ENCODE measurements at places on chromosomes 6 and 20.

DNA sequence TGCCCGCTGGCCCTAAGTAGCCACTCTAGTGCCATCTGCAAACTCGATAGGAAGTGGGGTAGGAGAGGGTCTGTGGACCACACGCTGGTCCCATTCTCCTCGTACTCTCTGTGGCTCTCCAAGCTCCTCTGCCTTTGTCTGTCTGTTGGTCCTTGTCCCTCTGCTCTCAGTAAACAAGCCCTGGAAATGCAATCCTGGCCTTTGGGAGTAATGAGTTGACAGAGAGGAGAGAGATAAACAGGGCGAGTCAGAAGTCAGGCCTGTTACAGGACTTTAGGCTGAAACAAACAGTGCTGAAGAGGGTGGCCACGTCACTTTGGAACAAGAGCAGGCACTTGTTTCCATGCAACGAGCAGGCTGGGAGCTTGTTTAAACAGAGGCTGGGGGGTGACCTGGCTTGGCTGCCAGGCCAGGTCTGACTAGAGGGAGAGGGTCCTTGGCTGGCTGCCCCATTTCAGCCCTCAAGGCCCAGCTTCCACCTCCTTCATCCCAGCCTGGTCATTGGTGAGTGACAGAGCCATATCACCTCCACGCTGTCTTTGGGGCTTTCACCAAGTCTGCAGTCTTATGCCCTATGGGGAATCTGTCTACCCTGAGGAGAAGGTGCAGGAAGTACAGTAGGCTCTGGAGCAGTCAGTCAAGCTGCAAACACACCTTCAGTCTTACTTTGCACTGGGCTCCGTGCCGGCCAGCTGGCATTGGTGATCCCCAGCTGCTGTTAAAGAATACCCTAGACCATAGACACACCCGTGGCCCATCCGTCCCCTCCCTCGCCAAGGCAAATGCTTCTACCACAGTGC lies 22.6 kb downstream of the FOXP4 start:
- DNase-seq: peak; percentile 54

GRCh38 chr20:61881861-61882260 lies 183.8 kb downstream of the TAF4 start:
- no peak for DNase-seq

- DNase-seq: peak; percentile 74
Observed at GRCh38 chr6:35737413-35738211, 780 bp downstream of the ARMC12 start.

DNA sequence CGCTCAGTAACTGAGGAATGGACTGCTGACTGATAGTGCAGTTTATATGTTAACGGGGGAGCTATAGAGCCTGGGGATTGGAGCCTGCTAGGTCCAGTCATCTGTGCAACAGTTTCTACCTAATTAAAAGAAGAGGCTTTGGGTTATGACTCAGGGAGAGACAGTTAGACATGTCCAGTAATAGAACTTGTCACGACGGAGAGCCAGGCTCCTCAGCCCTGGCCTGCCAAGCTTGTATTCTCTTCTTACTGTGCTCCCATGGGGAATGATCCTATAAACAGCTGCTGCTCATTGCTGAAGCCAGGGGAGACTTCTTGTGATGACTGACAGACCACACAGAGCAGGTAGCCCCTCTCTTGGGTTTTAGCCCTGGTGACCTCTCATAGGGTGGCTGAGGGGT lies 69.3 kb downstream of the SYNJ2 start:
- DNase-seq: no peak

DNA sequence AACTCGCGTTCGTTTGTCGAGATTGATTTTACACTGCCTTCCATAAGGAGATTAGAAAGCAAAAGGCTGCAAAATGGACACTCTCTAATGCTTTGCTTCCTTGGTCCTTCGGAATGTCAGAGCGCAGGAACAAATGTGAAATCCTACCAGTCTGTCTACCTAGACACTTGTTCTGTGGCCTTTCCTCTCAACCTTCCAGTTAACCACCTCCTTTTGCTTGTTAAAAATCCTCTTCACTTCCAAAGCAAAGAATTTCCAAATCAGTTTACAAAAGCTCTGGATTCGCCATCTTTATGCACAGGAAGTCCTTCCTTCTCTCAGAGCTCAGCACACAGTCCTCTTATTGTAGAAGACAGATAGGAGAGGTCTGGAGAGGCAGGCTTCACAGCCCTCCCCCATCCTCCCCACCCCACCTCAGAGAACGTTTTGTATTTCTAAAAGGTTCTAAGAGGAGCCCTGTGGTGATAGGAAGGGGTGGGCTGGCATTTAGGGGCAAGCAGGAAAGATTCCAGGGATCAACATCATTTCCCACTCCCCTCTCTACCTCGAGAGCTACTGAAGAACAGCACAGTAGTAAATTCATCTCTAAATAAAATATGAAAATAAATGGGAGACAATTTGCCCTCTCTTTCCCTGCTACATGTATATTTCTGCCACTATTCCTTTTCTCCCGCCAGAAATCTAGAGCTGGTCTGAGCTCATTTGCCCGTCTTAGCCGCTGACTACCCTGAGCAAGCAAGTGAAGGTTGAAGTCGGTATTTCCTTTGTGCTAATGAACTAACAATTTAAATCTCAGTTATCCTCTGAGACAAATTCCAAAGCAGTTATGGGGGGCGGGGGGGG lies 18.9 kb downstream of the TFAP2A start:
- DNase-seq: no peak

DNA sequence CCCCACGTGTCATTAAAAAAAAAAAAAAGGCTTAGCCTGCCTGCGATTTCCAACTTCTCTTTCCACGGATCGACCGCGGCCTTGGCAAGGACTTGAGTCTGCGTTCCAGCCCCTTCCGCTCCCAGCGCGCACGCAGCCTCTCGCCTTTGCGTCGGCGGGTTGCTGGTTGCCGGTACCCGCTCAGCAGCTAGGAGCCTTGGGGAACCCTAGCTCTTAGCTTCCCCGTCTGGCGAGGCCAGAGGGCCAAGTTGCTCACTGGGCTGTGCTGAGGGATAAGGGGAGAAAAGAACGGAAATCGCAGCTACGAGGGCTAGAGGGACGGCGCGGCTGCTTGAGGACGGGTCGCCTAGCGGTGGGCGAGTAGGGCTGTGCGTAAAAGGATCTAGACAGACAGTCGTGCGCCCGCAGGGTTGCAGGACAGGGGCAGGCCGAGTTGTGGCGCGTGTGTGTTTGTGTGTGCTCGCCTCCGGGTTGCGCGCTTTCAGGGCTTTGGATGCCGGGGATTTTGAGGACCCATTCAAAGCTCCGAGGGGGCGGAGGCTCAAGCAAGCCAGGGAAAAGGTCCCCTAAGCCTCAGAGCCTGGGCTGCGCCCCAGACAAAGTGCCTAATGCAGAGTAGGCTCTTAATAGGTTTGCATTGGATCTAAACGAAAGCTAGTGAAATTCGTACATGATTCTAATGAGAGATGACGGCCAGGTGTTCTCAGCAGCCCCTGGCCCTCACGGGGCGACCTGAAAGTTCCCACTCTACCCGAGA lies 40.5 kb upstream of the OSTM1 start:
- no peak for DNase-seq

DNA sequence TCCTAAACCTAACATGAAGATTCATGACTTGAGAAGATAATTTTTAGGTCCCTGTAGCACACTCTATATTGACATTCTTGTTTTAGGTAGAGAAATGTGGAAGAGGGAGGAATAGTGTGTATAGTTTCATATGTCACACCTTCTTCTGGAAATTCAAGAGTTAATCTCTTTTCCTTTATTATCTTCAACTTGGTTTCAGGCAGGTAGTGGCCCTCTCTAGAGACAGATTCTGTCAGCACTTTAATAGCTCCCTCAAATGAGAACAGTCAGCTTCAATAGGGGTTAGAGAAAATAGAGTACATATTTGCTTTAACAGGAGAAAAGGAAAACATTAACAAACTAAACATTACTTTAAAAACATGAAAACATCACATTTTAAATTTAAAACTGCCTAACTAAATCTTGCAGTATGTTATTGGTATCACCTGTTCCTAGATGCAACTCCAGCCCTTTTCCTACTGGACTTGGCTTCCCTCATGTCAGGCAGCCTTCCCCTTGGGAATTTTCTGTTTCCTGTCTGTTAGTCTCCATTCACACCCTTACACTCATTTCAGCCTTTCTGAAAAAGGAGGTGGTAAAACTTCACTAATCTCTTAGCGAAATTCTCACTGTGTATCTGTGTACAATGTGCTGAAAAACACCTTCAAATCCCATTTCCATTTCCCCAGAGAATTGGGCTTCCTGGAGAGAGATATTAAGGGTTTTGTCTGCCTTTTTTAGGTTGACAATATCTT lies 192.3 kb upstream of the RNF217 start:
- DNase-seq: no peak

- no peak for DNase-seq
Observed at GRCh38 chr6:119259027-119259426, 90.5 kb downstream of the MAN1A1 start.

DNA sequence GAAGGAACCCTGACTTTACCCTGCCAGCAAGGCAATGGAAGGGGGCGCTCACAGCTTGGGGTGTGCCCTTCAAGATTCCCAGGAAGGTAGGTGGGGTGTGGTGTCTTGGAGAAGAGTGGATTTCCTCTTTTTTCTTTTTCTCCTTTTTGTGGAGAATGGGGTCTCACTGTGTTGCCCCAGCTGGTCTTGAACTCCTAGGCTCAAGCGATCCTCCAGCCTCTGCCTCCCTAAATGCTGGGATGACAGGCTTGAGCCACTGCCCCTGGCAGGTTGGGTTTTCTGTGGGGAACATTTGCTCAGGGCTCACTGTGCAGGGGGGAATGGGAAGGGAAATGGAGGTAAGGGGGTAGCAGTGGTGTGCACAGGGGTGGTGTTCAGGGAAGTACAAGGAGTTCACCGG lies 4.0 kb upstream of the ZNF341 start:
- DNase-seq: no peak

DNA sequence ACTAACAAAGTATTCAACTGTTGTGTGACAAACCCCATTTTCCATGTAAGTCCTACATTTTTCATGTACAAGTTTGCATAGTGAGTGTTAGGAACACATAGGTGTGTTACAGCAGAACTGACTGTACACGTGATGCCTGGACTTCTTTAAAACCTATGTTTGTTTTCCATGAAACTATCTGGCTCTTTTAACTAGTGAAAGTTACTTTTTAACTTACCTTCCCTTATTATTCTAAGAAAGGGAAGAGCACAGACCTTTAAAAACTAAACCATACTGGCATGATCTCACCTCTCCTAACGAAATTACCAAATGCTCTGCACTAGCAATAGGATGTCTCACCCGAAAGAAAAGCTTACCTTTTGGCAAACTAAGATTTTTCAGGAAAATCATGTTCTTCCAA lies 87.8 kb downstream of the CENPW start:
- DNase-seq: no peak

DNA sequence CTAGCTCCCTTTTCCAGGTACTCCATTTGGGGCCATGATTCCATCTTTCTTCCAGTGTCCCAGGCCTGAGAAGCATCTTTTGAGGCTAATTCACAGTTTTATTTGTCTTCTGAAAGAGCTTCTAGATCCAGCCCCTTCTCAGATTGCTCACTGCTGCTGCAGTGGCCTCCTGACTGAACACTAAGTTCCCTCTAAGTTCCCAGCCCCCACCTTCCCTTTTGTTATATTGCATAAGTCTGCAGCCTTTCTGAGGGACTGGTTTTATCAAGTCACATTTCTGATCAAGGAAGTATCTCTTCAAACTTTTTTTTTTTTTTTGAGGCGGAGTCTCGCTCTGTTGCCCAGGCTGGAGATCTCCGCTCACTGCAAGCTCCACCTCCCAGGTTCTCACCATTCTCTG lies 10.7 kb downstream of the MAPRE1 start:
- no peak for DNase-seq

DNA sequence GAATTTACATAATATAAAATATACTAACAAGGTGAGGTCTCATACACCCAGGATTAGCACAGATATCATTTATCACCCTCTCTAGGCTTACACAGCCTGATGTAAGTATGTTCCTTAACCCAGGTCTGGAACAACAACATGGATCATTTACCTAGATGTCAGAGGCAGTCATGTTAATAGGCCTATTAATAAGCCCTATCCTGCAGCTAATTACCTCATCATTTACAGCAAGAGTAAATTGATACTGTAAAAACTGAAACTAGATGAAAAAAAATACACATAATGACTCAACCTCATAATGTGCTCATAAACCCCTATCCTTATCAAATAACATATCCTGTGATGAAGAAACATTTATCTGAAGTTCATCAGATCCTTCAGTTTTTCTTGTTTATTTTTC lies 334.3 kb upstream of the MANEA start:
- DNase-seq: no peak

DNA sequence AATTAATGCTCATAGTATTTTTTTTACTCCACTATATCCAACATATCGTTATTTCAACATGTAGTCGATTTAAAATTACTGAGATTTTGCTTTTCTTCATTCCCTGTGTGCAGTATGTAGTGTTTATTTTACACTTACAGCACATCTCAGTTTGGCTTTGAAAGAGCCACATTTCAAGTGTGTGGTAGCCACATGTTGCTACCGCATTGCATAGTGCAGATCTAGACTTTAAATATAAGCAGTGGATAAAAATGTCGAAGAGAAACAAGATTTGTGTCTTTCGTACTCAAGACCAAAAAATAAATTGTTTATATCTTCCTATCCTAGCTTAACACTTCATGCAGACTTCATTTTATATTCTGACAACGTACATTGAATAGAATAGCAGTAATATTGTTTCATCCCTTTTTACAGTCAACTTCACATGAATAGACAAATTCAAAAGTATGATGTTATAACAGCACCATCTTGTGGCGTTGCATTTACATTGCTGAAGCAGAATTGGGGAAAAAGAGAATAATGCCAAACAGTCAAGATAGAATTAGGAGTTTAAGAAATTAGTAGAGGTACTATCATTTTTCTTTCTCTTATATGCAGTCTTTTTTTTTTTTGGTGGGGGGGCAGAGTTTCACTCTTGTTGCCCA lies 29.9 kb downstream of the FBXO5 start:
- peak; percentile 26 for DNase-seq

GRCh38 chr6:159035891-159036290 lies 8.9 kb downstream of the TAGAP start:
- DNase-seq: no peak

GRCh38 chr6:136440203-136440602 lies 110.0 kb downstream of the MAP7 start:
- DNase-seq: no peak

GRCh38 chr6:150610584-150610983 lies 10.9 kb downstream of the PLEKHG1 start:
- no peak for DNase-seq

- no peak for DNase-seq
Observed at GRCh38 chr6:169666441-169666840, 35.4 kb downstream of the WDR27 start.

- DNase-seq: peak; percentile 70
Observed at GRCh38 chr20:64255361-64256281, at the start of gene PCMTD2. Gene PCMTD2, plus strand, starts transcription at chr20:64255748. Its CDS starts 4,218 bp downstream, at chr20:64259966.

All from NCI-H748 treated with DMSO at 0.1 percent for 48 hours (cell line).